ENCODE measurements at places on chromosomes 2 and 18. TPM values are rescaled to one million over a fixed set of nuclear protein-coding genes. Genes with fewer than 3 reads are reported as not detected.

GRCh38 chr2:127951026-127951425, 65.3 kb upstream of the AMMECR1L start:
- no peaks in the 10 kb centered on the region for H3K27me3 ChIP-seq
- H3K4me3 ChIP-seq: no peak overlapping the region
- H3K36me3 ChIP-seq: peaks cover 42% of the 10 kb centered on the region
- no peaks in the 10 kb centered on the region for H3K4me1 ChIP-seq
- DNase-seq: no peak
- H3K27ac ChIP-seq: no peak overlapping the region

- no peaks in the 10 kb centered on the region for H3K4me1 ChIP-seq
- DNase-seq: no peak
- no peaks in the 10 kb centered on the region for H3K36me3 ChIP-seq
- H3K27me3 ChIP-seq: no peaks in the 10 kb centered on the region
- H3K27ac ChIP-seq: no peak overlapping the region
- H3K4me3 ChIP-seq: no peak overlapping the region
These were observed 43.8 kb upstream of the SCN9A start for GRCh38 chr2:166419616-166419934.

GRCh38 chr2:9548506-9548905, 7.1 kb downstream of the ADAM17 start:
- H3K4me3 ChIP-seq: no peak overlapping the region
- peaks cover 9% of the 10 kb centered on the region for H3K4me1 ChIP-seq
- H3K36me3 ChIP-seq: no peaks in the 10 kb centered on the region
- H3K27me3 ChIP-seq: no peaks in the 10 kb centered on the region
- H3K27ac ChIP-seq: no peak overlapping the region

DNA sequence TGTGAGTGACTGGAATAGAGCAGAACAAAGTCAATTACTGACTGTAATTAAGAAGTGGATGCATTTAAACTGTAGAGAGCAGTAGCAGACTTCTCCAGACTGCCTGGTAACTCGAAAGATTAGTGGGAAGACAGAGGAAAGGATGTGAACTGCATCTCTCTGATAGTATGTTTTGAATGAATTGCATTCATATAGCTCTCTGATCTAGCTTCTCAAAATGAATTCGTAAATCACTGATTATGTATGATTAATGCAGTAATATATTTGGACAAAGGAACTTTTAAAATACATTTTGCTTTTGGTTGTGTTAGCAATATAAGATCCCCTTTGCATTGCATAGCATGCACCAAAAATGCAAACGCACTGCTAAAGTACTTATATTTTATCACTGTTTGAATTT, 304.0 kb downstream of the ARHGAP15 start:
- DNase-seq: peak; percentile 87
- no peaks in the 10 kb centered on the region for H3K4me1 ChIP-seq
- H3K27me3 ChIP-seq: no peaks in the 10 kb centered on the region

The ANAPC1 gene
- 33.2 TPM for total RNA-seq

GRCh38 chr18:49726675-49726963, 86.7 kb downstream of the ACAA2 start:
- no peaks in the 10 kb centered on the region for H3K36me3 ChIP-seq
- no peaks in the 10 kb centered on the region for H3K4me1 ChIP-seq
- H3K27me3 ChIP-seq: no peaks in the 10 kb centered on the region
- no peak overlapping the region for H3K27ac ChIP-seq

The KIAA2012 gene
- not detected for total RNA-seq

DNA sequence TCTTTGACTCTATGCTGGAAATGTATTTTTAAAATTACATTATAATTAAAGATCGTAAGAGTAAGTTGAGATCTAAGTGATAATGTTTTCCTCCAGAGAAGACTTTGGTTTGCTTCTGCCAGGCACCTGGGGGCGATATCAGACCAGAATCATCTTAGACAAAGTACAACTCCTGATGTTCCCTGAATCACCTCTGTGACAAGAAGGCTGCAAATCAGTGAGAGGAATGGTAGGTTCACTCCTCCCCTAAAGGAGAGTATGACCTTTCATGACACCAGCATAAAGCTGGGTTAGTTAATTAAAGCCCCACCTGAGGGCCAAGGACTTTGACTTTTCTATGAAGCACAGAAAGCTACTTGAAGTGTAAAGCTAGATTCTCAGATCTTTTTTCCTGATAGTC, 114.4 kb upstream of the DTNA start:
- no peak overlapping the region for H3K27ac ChIP-seq
- no peaks in the 10 kb centered on the region for H3K36me3 ChIP-seq
- no peak overlapping the region for H3K4me3 ChIP-seq

Data from kidney (tissue), 22 donors.